Urinary bladder (tissue), 4 donors: ENCODE measurements at places on chromosomes 7 and 10. TPM values are rescaled to one million over a fixed set of nuclear protein-coding genes. Genes with fewer than 3 reads are reported as not detected.

Gene SLC12A9
- total RNA-seq, result 13.6 TPM

Gene MYL10
- 0.63 TPM for total RNA-seq

GRCh38 chr7:55343860-55344606 lies 21.1 kb upstream of the LANCL2 start:
- DNase-seq, result no peak

- no peak for DNase-seq
These were observed 87.5 kb downstream of the COBL start for GRCh38 chr7:51229106-51229537.

- DNase-seq, result no peak
These were observed 43.3 kb downstream of the TAF3 start for GRCh38 chr10:7861509-7862120.

DNA sequence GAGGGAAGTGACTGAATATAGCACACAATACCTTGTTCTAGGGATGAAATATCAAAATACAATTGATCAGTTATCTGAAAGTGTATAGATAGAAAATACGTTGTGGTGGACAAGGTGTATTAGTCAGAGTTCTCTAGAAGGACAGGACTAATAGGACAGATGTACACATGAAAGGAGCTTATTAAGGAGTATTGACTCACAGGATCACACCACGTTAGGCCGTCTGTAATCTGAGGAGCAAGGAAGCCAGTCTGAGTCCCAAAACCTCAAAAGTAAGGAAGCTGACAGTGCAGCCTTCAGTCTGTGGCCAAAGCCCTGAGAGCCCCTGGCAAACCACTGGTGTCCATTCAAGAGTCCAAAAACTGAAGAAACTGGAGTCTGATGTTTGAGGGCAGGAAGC lies 406.1 kb downstream of the MDFIC start:
- DNase-seq, result no peak

DNA sequence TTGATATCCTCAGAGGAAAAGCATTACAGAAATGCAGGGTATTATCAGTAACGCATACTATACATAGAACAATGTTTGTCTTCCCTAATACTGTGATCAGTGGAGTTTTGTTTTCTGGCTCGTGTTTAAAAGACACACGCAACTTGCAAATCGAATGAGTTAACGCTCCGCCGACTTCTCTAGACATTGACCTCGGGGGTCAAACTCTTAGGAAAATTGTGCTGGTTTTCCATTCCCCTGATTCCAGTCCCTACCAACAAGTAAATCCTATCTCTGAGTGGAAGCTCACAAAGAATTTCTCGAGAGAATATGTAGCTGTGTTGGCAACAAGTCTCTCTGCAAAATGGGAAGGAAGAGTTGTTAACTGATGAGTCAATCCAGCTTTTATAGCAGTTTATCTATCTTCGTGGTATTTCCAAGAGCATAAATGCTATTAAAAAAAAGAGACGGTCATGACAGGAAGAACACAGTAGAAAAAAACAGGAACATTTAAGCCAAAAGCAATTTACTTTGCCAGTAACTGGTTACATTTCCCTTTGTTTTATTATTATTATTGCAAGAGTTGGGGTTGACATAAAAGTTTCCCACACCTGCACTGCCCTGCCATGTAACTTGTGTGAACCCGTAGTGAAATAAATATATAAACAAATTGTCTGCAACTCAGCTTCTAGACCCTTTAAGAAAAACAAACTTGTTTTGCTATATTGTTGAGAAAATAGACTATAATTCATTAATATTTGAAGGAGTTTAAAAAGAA lies 144.4 kb downstream of the ARID5B start:
- DNase-seq, result peak; percentile 79

DNA sequence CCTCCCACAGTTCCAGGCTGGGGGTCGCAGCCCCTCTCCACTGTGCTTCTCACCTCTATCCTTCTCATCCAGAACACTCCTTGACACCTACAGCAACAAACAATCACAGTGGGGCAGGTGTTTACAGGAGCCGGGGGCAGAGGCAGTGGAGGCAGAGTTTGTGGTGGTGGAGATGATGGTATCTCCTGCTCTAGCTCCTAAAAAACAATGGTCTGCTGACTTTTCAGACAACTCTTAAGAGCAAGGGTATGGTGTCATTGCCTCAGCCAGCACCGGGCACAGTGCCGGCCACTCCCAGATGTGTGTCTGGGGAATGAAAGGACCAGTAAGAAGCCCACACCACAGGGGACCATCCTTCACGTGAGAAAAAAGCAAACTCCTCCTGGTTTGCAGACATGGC lies 36.3 kb upstream of the ANTXRL start:
- DNase-seq, result no peak
